ENCODE measurements at places on chromosomes 13 and 19.

- DNase-seq, result no peak
Measured at GRCh38 chr19:6734096-6734696, 3.2 kb downstream of the GPR108 start.

GRCh38 chr19:7953060-7953459, 9.6 kb upstream of the TIMM44 start:
- no peak for DNase-seq

GRCh38 chr19:40284501-40285352, at the start of gene AKT2:
AKT2 (minus strand) TSS chr19:40285345; CDS start chr19:40265267, 20,078 bp downstream.
- peak; percentile 41 for DNase-seq

DNA sequence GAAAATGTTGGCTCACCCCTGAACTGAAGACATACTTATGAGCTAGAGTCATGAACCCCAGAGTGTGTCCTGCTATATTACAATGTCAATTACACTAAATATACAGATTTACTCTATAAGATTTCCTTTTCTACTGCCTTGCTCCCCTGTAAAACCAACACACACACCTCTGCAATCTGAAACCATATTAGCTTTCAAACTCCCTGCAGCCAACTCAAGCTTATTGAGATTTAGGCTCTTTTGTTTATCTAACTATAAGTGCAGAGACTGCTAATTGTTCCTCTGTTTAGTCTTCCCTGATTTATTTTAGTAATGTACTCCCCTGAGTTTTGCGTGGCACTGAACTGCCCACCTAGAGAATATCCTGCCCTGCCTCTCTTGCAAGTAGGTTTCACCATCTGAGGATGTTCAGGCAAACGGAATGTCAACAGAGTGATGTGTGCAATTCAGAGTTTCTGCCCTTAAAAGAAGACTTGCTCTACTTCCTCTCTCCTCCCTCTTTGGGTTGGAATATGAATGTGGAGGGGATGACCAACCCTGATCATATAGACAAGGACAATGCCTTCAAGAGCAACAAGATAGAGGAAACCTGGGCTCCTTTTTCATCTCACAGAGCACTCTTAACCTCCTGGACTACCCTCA, 22.3 kb downstream of the FAM216B start:
- DNase-seq, result no peak

DNA sequence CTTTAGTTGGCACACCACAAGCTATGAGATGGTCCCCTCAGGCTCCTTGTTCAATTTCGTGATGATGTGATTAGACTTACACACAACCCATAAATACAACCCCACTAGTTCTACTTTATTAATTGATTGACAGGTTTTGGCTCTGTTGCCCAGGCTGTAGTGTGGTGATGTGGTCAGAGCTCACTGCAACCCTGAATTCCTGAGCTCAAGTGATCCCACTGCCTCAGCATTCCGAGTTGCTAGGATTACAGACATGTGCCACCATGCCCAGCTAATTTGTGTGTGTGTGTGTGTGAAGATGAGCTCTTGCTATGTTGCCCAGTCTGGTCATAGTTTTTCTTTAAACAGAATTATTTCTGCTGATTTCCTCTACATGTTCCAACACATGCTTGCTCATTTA, 17.5 kb upstream of the HTR2A start:
- DNase-seq, result no peak

DNA sequence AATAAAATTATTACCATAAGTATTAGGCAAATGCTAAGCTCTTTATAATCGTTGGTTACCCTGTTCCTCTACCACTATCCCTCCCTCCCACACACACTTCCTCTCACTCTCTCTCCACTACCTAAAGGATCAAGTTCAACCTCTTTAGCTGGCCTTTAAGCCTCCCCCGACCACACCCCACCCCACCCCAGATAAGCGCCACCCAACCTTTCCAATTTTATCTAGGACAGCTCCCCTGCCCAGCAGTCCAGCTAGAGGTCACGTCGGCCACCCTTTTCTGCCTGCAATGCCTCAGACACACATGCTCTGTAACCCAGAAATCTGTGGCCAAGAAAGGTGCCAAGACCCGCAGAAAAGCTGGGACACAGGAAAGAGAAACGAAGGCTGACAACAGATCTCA, 1.1 kb downstream of the LYPD4 start:
- DNase-seq, result no peak

DNA sequence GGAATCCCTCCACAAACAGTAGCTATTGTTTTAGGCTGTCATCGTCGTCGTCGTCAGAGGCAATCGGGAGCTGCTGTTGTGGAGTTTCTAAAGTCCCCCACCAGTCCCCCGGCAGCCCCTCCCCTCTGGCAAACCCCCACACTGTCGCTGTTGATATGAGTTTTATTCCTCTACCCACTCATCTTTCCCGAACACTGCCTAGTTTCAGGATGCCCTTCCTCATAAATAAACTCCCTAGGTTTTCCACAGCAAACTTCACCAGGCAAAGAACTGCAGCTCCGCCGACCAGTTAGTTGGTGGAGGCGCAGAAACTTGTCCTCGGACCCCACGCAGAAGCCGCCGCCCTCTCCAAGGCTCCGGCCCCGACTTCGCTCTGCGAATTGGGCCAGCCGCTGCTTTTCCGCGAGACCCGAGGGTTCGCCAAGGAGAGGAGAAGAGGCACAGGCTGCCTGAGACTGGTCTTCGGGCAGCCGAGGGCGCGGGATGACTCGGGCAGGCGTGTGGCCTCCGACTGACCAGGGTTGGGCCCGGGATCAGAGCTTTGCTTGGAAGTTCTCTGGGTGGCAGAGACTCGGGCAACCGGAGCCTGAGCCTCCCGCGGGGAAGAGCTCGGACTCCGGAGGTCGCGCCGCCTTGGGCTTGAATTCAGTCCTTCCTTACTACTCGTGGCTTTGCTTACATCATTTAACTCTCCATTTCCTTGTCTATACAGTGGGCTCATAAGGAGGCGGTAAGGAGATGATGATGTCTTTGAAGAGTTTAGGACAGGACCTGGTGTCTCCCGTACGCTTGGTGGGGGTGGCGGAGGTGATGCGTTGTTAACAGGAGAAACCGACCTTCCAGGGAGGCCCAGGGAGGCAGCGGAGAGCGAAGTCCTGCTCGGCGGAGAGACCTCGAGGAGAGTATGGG, 7.9 kb downstream of the PDX1 start:
- no peak for DNase-seq

GRCh38 chr19:40571005-40571318, 5.7 kb upstream of the SHKBP1 start:
- DNase-seq, result no peak

DNA sequence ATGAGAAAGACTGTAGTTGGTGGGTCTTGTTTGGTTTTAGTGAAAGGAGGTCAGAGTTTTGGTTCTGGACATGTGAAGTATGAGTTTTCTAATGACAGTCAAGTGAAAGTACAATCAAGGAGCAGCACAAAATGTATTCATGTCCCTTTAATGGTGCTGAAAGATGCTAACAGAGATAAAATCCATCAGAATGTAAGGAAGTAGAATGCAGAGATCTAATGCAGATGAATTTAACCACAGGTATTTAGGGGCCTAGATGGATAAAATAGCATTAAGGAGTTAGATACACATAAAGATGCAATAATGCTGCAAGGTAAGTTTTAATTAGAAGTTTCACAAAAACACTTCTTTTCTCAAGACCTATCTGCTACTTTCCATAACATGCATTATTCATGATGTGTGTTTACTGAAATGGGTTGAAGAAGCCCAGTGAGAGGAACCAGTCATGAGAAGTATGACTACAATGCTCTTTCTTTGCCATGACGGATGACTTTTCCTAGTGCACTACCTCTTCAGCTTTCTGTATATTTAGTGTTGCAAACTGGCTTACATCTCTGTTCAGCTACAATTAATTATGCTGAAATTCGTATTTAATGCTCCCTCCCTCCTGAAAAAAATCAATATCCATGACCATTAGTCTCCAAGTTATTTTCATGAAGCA, 222.9 kb upstream of the HTR2A start:
- DNase-seq, result no peak

- DNase-seq, result no peak
Measured at GRCh38 chr13:86900906-86901305, 770.3 kb upstream of the SLITRK5 start.

- DNase-seq, result no peak
Measured at GRCh38 chr19:5064896-5065295, 96.0 kb downstream of the KDM4B start.

GRCh38 chr13:100662468-100663211, 12.0 kb downstream of the TMTC4 start:
- no peak for DNase-seq

DNA sequence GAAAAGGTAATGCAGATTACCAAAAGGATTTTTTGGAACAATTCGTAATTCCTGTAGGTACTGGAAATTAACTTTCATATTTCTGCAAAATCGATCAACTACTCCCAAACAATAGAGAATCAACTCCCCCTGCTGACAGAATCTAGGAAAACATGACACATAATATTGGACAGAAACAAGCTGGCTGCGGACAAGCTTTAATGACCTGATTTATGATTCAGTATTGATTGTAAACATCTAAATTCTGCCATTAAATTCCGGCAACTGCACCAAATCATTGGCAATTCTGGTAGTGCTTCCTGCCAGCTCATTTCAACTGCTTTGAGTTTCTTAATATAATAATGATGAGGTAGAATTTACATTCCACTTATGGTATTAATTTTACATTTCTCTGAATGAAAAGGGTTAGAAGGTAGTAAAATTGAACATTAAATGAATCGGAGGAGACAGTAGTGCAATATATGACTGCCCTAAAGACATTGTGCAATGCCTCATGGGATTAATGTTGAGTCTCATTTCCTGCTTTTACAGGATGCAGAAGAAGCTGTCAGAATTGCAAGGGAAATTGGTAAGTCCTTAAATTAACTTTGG, 146.5 kb downstream of the PCCA start:
- DNase-seq, result peak; percentile 76

DNA sequence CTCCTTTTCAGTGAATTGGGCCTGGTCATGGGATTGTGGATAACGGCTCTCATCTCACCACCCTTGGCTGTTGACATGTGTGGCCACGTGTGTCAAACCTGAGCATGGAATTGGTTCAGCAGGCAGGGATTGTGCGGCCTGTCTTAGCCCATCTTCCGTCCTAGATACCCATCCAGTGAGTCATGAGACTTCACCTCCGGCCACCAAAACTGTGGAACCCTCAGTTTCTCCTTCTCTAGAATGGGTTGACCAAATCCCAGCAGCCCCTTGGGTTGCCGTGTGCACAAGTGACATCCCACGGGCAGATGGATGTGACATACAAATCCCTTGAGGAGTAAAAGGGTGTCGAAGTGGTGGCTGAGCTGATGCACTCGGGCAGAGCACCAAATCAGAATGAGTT, 6.7 kb downstream of the GGN start:
- no peak for DNase-seq

GRCh38 chr19:4640247-4641000, 1.1 kb downstream of the TNFAIP8L1 start:
- DNase-seq, result no peak

DNA sequence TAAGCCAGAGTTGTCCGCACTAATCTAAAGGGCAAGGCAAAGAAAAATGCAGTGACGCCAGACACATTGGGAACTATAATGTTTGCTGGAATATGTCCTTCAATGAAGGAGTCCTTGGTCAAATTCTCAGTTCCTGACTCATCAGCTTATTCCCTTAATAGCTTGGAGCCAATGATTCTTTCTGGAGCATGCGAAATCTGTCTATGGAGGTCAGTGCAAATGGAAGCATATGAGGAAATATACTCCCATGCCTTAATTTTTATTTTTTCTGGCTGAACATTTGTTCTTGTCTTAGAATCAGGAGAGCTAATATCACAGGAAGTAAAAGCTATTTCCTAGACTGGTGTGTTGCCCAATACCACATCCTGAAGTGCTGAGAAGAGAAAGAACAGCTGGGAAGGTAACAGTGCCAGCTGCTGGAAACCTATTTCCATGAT, 289.8 kb upstream of the SPRY2 start:
- no peak for DNase-seq

GRCh38 chr13:93416736-93417355, 190.2 kb downstream of the GPC6 start:
- DNase-seq, result no peak

DNA sequence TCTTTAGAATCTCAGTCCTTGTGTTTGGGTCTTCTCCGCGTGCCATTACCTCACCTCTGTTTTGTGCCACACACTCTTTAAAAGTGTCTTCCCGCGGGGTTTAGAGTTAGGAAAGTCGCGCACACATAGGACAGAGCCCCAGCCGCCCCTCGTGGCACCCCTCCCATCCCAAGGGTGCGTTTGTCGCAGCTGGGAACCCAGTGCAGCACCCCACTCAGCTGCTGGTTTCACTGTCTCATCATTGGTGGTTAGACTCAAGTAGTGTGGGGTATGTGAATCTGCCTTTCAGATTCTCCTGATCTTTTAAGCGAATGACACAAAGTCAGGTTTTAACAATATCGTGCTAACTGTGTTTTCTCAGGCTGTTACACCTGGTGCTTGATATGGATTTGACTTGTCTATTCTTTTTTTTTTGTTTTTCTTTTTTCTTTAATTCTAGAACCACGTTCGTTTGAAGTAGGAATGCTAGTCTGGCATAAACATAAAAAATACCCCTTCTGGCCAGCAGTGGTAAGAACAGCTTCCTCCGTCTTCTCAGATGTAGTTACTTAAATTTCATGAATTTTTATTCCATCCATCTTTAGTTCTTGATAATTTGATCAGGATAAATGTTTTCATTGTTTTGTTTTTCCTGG, 19.5 kb upstream of the NDUFS7 start:
- no peak for DNase-seq

GRCh38 chr19:5050067-5050656, 81.2 kb downstream of the KDM4B start:
- peak; percentile 40 for DNase-seq

DNA sequence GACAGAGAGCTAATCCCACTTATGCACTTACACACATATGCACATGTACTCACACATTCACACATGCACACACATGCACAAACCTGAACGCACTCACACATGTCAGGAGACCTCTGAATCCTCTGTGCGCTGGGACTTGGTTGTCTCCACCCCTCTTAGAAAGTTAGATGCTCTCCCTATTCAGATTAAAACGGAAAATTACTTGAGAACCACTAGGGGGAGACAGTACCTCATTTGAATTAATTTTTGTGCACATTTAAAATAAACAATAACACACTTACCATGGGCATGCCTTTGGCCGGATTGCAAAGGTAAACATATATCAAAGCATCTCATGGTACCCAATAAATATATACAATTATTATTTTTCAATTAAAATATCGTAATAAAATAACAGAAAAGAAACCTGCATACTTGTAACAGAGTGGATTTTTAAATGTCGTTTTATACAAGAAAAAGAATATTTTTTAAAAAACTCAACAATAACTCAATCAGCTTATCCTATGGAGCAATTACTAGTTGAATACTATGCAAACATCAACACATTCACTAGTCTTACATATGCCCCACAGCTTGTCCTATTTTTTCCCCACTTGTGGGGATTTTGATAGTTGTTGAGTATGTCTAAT, 9.5 kb upstream of the LILRB4 start:
- DNase-seq, result peak; percentile 10

Data from DMS79 treated with DMSO at 0.1 percent for 48 hours (cell line).